ENCODE measurements at places on chromosomes 1 and 21.

- DNase-seq: no peak
Measured at GRCh38 chr1:59511476-59512465, 214.9 kb downstream of the FGGY start.

DNA sequence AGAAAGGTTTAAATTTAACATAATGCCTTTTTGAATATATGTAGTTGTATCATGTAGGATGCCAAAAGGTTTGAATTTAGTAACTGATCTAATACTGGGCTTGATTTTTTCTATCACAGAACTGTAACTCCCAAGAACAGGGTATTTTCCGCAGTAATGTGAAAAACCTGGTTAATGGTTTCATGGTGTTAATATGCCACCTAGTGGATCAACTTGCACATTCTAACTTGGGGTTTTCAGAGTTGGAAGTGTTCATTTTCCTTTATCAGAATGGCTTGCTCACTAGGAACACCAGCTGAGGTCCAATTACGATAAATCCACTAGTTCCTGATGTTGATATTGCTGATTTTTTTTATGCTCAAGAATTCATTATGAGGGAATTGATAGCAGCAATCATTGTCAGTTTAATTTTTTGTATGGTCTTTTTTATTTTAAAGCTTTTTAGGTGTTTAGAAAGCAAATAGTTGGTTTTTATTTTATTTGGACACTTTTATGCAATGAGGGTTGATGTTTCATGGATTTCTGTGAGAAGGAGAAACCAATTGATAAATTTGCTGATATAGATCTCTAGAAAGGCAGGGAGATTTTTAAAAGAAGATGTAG, 157.2 kb downstream of the PLA2G4A start:
- DNase-seq: no peak

GRCh38 chr21:38267136-38267755, 10.5 kb downstream of the KCNJ15 start:
- no peak for DNase-seq

GRCh38 chr1:165865633-165866340, 38.4 kb downstream of the UCK2 start:
- no peak for DNase-seq

GRCh38 chr1:172600615-172601014, 58.3 kb upstream of the FASLG start:
- DNase-seq: no peak

All from activated T-helper 1 cell treated with anti-CD3 and anti-CD28 coated beads, Interleukin-2, amount 50 U/mL, for 16 hours (primary cell).